ENCODE measurements at places on chromosomes 3 and 15.

DNA sequence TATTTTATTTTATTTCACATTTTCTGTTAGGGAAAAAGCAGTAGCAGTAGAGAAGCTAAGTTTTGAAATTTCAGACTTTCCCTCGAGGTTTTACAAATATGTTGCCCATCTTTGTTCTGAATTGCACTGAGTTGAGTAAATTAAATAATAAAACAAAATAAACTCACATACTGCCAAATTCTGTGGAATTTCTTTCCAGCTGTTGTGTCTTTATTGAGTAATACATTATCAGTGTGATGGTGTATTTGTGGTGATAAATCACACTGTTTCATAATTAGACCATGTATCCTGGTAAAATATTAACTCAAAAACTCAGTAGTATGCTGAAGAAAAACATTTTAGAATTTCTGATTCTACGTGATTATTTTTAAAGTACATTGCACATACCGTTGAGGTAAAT, 592.1 kb downstream of the SI start:
- no peak for DNase-seq

- DNase-seq, result peak; percentile 89
Measured at GRCh38 chr3:177451864-177452830, 254.9 kb upstream of the TBL1XR1 start.

DNA sequence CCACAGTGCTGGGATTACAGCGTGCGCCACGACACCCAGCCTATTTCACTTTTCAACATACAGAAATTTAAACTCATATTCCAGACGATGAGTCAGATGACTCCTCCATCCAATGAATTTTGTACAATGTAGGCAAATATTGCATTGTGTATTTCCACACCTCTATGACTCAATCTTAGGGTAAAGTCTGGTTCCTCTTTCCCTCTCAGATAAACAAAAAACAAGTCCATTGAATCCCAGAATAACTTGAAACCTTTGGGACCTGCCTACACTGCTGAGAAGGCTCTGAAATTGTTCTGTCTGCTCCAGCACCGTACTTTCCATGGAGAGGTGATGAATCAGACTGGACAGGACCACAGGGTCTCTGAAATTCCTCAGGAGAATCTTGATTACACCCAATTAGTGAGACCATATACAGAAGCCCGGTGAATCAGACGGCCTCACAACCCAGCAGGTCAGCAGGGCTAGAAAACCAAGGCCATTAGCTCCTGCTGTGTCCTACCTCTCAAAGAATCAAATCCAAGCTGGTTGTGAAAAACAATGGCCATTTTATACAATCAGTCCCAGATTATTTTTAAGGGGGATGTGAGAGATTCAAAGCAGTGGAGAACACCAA, 112.6 kb downstream of the ERC2 start:
- DNase-seq, result peak; percentile 24

GRCh38 chr3:102233881-102234280, 200.9 kb upstream of the ZPLD1 start:
- DNase-seq, result no peak

DNA sequence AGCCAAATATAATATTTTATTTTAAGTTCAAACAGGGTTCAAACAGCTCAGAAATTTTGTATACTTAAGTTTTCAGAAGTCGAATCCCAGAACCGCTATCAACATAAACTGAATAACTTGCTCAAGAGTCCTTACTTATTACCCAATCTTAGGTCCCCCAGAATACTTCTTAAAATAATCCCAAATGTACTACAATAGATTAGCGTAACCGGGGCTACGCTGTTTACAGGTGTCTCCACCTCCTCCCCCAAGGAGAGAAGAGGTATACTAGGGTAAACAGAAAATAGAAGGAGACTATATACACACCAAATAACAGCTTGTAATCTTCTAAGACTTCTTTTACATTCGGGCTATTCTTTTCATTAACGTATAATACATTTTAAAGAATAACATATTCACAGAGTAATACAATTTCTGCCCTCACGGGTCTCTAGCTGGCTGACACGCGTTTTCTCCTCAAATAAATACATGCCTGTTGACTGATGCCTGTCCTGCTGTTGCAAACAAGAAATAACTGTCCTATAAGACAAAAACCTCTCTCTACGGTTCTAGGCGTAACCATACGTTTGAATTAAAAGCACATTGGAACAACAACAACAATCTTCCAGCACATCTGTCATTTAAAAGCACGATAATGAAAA, 1.3 kb downstream of the DENND4A start:
- DNase-seq, result peak; percentile 26

GRCh38 chr3:112607863-112608262, 33.1 kb downstream of the CCDC80 start:
- no peak for DNase-seq

GRCh38 chr15:75920079-75920478, 16.4 kb downstream of the FBXO22 start:
- DNase-seq, result no peak

- DNase-seq, result no peak
Measured at GRCh38 chr15:90015749-90016148, 14.6 kb downstream of the ZNF710 start.

DNA sequence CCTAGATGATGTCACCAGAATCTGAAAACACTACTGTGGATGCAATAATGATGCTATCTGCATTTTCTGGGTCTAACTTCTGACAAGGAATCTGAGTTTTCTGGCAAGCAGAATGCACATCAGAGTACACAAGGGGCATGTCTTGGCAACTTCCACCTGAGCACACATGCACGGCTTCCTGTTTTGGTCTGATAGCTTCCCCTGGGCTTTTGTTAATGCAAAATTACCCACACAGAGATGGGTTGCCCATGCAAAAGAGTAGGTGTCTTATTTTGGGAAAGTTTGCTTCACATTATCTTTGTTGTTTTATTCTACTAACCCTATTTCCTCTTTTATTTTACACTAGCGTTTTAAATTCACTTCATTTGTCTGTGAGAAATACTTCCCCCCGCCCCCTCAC, 74.2 kb upstream of the SATB1 start:
- DNase-seq, result peak; percentile 30

GRCh38 chr3:129119365-129120100, 2.1 kb downstream of the RAB43 start:
- DNase-seq, result no peak

- peak; percentile 81 for DNase-seq
Measured at GRCh38 chr3:23202921-23203707, at the start of gene UBE2E2. Gene UBE2E2, plus strand, starts transcription at chr3:23203327.

- DNase-seq, result no peak
Measured at GRCh38 chr3:54756330-54756731, 171.5 kb downstream of the LRTM1 start.

- no peak for DNase-seq
Measured at GRCh38 chr3:71916747-71917369, 131.9 kb upstream of the PROK2 start.

- no peak for DNase-seq
Measured at GRCh38 chr3:136428167-136428566, 178.0 kb downstream of the PCCB start.

- DNase-seq, result peak; percentile 58
Measured at GRCh38 chr3:161423911-161424522, 52.7 kb upstream of the SPTSSB start.

DNA sequence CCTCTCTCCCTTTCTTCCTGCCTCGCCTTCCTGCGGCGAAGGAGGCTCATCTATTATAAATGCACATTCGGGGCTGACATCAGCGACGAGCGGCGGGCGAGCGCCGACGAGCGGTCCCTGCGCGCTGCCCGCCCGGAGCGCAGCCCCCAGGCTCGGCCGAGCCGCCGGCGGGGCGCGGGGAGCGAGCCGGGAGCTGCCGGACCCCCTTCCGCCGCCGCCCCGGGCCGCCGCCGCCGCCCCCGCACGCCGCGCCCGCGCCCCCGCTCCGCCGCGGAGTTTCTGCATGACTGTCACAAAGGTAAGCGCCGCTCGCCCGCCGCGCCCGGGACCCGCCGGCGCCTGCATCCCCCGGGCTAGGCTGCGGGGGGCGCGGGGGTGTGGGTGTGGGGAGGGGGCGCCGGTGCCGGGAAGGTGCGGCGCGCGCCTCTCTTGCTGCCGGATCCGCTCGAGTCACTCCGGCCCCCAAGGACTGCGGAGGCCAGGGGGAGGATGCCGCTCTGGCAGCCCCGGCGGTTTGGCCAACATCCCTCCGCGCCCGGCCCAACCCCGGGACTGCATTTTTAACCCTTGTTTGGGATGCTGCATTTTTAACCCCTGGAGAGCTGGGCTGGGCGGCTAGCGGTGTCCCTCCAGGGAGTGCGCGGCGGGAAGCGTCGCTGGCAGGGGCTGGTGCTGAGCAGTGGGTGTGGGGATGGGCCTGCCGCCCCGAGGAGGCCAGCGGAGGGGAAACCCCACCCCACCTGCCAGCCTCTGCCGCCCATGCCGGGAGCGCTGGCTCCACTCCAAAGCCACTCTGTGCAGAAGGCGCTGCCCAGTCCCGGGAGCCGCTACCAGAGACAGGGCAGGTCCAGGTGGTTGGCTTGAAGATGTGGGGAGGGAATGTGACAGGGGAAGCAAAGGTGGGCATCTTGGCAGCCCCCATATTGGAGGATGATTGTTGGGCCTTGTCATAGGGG, at the start of gene CORO2B:
TSS of gene CORO2B (plus strand) at position 14 of the 956 bp plus-strand sequence. CDS start at position 284, 270 bp downstream.
- no peak for DNase-seq

GRCh38 chr15:75947092-75947491, 43.4 kb downstream of the FBXO22 start:
- DNase-seq, result peak; percentile 71

DNA sequence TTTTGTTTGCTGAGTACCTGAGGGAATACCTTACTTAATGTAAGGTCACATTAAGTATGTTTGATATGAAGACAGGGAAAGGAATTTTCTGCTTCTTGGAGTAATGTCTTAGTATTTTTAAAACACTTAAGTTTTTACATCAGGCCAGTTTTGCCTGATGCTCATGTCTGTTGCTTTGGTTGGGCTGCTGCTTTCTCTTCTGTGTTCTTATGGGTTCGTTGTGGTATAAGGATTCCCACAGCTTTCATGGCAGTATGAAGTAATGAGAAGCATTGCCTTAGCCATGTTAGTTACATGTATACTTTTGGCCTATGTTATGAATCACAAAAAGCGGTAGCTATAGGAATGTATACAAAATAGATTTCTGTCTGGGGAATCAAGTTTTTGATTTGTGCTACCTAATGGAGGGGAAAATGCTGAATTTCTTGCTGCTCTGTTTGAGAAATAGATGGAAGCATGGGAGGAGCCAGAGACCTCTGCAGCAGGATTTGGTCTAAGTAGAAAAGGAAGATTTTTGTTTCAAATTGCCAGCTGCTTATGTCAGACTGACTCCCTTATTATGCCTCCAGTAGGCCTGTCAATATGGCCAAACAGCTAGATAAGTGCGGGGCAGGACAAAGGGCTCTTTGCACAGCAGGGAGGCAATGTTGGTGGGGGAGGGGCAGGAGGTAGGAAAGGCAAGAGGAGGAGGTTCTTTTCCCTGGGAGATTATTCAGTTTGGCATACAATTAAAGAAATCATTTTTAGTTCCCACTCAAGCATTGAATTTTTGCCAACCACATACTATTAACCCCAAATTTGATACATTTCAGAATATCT, 5.2 kb downstream of the SETD5 start:
- DNase-seq, result no peak

- DNase-seq, result no peak
Measured at GRCh38 chr3:106381286-106381938, 512.6 kb upstream of the CBLB start.

DNA sequence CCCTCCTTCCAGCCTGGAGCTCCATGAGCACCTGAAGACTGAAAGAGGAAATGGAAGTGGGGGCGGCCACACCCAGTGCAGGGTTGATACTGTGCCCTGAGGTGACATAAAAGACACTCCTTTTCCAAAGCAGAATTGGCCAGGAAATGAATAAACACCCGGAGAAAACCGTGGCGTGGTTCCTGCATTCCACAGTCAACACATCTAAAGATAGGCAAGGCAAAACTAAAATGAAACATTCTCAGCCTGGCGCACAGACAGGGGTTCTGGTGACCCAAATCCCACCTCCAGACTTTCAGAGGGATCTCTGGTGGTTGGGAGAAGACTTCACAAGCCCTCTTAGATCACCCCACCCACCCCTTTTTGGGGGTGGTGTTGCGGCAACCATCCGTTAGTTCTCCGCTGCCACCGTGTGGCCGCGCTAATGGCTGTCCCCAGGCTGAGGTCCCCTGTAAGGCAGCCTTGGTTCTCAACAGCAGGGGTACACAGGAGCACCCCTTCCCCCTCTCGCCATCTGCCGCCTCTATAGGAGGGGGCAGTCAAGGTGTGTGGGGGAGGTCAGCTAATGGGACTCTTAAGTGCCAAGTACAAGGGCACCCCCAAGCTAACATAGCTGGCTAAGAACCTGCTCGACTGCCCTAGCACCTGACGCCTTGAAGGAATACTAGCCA, 2.5 kb upstream of the MST1R start:
- peak; percentile 60 for DNase-seq

DNA sequence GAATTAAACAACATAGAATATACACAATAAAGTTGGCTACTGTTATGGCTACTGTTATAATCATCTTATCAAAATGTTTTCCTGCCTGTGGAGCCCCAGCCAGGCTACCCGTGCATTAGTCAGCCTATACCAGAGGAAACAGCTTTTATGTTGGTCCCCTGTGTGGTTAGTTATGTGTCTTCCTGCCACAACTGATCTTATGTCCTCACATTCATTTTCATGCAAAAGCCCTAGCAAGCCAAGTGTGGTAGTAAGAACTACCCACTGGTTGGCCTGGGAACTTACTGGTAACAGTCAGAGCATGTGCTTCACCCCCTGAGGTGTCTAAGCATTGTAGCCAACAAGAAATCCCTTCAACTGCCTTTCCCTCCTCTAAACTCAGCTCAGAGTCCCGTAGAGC, 21.8 kb downstream of the MGLL start:
- DNase-seq, result no peak

GRCh38 chr3:74636981-74637380, 22.5 kb upstream of the CNTN3 start:
- DNase-seq, result no peak

- DNase-seq, result no peak
Measured at GRCh38 chr3:62318365-62318751, 55.0 kb downstream of the FEZF2 start.

DNA sequence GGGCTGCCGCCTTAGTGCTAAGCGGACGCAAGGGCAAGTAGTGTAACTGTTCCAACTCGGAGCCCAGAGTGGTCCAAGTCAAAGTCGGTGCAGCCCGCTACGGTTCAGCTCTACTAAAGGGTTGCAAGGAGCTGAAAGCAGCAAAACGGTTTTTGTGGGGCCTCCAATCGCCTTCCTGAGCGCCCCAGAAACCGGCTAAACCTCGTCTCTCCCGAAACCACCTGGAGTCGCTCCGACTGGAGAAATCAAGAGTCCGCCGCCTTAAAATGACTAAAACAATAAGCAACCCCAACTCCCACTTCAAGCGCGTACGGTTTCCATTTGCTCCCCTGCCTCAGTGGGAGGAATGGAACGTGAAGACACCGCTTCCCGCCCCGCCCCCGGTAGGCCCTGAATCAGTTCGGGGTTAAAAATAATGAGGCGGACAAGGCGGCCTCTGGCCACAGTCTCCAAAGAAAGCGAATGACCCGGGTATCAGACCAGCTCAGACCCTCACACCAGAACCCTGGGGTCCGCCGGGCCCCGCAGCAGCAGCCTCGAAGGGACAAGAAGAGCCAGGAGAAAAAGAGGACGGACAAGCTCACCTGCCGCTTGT, 401 bp downstream of the SEC11A start:
- DNase-seq, result no peak

DNA sequence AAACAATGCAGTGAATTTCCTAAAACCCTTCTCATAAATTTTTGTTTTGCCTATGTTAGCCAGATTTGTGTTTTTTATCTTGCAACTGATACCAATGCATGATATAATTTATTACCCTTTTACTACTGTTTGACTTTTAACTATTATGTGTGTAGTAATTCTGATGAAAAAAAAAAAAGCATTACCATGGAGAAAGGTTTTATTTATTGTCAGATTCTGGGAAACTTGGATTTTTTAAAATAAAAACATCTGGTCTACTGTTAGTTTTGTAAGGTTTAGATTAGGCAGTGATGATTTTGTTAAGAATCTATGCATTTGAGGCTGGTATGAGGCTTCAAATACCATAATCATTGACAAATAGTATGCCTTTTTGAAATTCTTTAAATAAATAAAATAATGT, 470.4 kb upstream of the ROBO1 start:
- DNase-seq, result no peak
